ENCODE measurements at places on chromosomes 16 and 17.

GRCh38 chr16:85910854-85911247 is 11.9 kb downstream of the IRF8 start:
- no peak overlapping the region for H3K27ac ChIP-seq
- no peak overlapping the region for H3K4me3 ChIP-seq
- H3K4me1 ChIP-seq = peaks cover 7% of the 10 kb centered on the region
- no peaks in the 10 kb centered on the region for H3K27me3 ChIP-seq
- DNase-seq = no peak
- peaks cover 2% of the 10 kb centered on the region for H3K36me3 ChIP-seq

GRCh38 chr17:58193641-58194255 is 1.2 kb downstream of the EPX start:
- H3K27ac ChIP-seq = no peak overlapping the region
- peaks cover 2% of the 10 kb centered on the region for H3K27me3 ChIP-seq
- no peak overlapping the region for H3K4me3 ChIP-seq
- no peaks in the 10 kb centered on the region for H3K4me1 ChIP-seq

GRCh38 chr17:8470447-8471047 is 34.9 kb downstream of the NDEL1 start:
- no peaks in the 10 kb centered on the region for H3K4me1 ChIP-seq
- H3K36me3 ChIP-seq = peaks cover 23% of the 10 kb centered on the region
- no peak overlapping the region for H3K4me3 ChIP-seq
- no peak overlapping the region for H3K27ac ChIP-seq
- no peak for DNase-seq

DNA sequence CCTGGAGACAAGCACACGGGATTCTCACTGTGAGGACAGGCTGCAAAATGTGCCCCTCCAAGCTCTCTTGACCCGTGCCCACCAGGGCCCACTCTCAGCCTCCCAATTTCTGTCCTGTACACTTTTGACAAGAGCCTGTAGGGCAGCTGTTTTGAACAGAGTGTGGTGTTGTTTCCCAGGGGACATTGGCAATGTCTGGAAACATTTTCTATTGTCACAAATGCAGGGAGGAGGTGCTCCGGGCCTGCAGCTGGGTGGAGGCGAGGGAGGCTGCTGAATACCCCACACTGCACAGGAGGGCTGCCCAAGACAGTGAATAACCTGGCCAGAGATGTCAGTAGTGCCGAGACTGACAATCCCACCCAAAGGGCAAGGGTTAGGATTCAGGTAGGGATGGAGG is 10.5 kb downstream of the CEP295NL start:
- DNase-seq = no peak
- H3K4me1 ChIP-seq = peaks cover 25% of the 10 kb centered on the region
- H3K36me3 ChIP-seq = no peaks in the 10 kb centered on the region
- H3K27me3 ChIP-seq = no peaks in the 10 kb centered on the region
- H3K27ac ChIP-seq = no peak overlapping the region
- H3K4me3 ChIP-seq = no peak overlapping the region

- H3K27ac ChIP-seq = no peak overlapping the region
- DNase-seq = no peak
- H3K27me3 ChIP-seq = peaks cover 2% of the 10 kb centered on the region
- no peaks in the 10 kb centered on the region for H3K36me3 ChIP-seq
These were observed 163.4 kb downstream of the SEC14L1 start for GRCh38 chr17:77304051-77304745.
